HepG2 (cell line): ENCODE measurements at places on chromosomes 11 and 22.

GRCh38 chr11:15212876-15213275 lies 98.2 kb downstream of the INSC start:
- DNase-seq: no peak

DNA sequence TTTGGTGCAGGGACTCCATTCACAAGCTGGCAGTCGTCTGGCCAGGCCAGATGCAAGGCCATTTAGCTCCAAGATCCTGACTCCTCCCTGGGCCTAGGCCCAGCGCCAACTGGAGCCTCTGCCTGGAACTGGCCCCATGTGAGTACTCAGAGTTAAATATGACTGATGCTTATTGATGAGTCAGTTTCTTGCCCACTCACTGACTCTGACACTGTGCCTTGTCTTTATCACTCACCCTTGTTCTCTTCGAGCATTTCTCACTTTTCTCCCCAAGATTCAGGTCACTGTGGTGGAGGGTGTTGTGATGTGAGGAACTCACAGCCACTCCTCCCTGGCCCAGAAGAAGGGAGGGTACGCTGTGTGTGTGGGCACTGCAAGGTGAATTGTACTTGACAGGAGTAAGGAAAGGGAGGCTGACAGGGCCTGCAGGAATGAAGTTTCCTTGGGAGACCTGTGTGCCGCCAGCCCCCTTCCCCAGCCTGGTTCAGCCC lies 23.2 kb upstream of the ST3GAL4 start:
- DNase-seq: no peak

DNA sequence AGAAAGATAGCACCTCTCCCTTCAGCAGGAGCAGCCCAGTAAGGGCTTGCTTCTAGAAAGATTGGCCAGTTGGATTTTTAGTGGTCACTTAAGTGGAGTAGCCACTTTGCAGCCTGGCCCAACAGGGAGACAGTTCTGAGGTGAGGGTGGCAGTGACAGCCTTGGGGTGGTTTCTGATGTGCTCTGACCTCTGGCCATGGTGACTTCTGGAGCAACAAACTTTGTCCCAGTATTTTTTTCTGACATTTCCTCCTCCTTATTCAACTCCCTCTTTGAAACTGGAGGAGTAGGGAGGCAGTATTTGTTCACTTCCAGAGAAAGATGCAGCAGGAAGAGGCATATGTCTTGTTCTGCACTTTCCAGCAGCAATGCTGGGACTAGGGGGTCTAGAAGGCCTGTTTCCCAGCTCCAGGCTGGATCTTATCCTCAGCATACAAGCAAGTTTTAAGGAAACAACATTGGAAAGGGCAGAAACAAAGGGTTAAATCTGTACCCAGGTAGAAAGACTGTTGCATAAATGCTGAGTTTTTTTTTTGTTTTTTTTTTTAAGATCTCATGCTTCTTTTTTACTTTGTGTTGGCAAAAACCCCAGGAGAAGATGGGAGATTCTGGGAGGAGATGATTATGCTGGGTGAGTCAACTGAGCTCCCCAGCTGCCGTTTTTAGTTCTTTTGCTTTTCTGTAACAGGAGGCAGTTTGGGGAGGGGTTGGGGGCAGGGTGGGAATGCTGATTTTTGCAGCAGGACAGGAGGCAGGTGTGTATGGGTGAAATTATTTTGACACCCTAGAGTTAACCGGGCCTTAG lies 37.2 kb downstream of the RCOR2 start:
- DNase-seq: no peak

DNA sequence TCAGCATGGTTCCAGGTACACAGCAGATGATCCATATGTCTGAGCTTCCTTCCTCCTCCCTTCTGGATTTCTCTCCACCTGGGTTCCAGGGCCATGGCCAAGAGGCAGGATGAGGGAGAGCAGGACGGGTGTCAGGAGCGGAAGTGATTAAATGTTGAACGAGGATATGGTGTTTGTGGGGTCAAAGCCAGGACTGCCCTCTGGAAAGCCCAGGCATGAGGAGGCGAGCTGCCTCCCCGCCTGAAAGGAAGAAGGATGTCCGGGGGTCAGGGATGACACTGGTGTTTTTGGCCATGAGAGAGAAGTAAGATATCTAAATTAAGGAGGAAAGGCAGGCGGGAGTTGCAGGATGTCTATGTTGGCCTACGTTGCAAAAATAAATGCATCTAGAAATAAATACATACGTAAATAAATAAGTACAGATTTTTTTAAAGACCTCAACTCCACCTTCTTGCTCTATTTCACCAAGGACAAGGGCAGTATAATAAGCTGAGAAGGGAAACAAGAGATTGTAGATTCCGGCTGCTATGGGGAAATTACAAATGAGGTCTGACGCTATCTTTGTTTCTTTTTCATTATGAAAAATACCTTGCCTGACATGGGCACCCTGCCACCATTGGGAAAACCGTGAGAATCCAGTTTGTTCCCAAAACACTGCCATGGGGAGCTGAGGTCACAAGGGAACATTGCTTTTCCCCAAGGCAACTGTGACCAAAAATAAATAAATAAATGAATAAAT lies 27.6 kb upstream of the LIPT2 start:
- DNase-seq: no peak

DNA sequence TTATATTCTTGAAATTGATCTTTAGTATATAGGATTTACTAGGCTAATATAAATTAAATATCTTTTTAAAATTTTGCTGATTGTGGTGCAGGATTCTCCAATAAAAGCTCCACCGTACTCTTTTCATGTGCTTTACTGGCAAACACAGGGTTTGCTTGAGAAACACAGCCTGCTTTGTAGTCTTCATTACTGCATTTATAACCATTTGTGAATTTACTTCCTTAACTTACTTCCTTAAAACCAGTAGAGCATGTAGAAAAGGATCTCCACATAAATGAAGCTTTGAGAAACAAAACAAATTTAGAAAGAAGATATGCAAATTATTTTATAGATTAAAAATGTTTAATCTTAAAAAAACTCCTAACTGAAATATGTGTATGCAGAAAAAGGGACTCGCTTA lies 28.8 kb downstream of the SWAP70 start:
- DNase-seq: no peak

- DNase-seq: no peak
These were observed 844.5 kb upstream of the RAG2 start for GRCh38 chr11:37442576-37442975.

DNA sequence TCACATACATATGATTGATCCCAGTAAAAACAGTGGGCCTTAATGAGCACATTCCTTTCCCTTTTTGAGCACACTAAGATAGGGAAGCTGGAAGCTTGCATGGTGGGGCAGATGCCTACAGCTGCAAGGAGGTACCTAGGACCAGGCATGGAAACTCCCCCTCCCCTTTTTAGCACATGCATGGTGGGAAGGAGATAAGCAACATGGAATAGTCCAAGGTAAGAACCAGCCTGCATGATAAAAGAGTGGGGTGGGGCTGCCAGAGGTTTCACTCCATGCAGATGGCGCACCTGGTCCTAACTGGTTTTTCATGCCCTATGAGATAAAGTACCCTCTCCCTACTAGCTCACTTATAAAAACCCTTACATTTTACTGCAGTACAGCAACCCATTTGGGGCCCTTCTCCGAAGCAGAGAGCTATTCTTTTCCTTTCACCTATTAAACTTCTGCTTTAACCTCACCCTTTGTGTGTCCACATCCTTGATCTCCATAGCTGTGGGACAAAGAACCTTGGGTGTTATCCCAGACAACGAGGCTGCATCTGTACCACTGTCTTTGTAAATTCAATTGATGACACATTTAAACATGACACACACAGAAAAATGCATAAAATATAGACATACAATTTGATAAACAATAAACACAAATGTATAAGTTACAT lies 40.1 kb upstream of the VSTM5 start:
- DNase-seq: no peak

- DNase-seq: no peak
These were observed 82.8 kb downstream of the FLI1 start for GRCh38 chr11:128776424-128777284.

GRCh38 chr11:1483445-1483961 lies 3.1 kb downstream of the MOB2 start:
- DNase-seq: no peak

DNA sequence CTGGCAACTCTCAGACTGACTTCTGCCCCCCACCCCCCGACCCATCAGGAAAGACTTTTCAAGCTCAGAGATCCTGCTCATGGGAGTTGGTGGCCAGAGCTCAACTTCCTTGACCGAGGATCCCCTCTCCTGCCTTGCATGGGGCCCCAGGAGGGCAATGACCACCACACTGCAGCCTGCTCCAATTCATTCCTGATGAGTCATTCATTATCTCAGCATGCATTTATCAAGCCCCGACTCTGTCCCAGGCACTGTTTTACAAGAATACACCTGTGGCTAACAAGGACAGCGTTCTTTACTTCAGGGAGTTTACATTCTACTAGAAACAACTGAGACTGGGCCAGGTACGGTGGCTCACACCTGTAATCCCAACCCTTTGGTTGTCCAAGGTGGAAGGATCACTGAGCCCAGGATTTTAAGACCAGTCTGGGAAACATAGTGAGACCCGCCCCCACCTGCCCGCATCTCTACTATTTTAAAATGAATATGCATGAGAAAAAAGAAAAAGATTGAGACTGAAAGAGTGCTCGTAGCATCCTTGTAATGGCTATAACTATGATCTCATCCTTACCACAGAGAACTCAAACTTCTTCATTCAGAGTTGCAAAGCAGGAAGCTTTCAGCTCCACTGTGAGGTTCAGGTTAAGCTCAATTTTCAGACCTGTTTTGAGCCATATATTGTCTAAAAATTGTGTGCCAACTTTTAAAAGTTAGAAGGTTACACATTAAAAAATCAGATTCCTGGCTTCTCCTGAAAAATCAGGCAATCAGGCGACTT lies 60.4 kb downstream of the FEZ1 start:
- DNase-seq: no peak

DNA sequence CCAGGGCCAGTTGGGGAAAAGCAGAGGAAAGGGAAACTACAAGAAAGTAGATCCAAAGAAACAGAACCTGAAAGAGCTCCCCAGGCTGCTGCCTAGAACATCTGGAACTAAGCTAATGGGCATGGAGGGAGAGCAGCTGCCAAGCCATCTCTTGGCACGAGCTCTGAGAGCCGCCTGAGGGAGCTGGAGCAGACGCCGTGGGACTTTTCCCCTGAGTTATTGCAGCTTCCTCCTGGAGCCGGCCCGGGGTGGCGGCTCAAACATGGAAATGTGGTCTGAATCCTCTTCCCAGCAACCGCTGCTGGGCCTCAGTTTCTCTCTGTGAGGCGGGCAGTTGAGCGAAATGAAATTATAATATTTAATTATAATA lies 41.8 kb downstream of the LIF start:
- no peak for DNase-seq
